Thymus (tissue), 14 donors: ENCODE measurements at places on chromosomes 2 and 18. TPM values are rescaled to one million over a fixed set of nuclear protein-coding genes. Genes with fewer than 3 reads are reported as not detected.

Gene REG1B
- not detected for total RNA-seq

DNA sequence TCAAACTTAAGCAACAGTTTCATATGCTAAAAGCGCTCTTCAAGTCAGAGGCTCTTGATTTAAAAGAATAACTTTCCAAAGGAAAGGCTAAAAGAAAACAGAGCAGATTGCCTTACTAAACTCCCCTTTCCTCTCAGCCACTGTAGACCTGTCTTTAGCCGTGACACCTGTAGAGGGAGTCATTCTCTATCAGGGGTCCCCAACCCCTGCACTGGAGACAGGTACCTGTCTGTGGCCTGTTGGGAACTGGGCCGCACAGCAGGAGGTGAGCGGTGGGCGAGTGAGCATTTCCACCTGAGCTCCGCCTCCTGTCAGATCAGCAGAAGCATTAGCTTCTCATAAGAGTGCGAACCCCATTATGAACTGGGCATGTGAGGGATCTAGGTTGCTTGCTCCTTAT, 9.6 kb downstream of the SLC14A1 start:
- H3K27me3 ChIP-seq, result no peaks in the 10 kb centered on the region
- H3K4me3 ChIP-seq, result no peak overlapping the region
- DNase-seq, result no peak
- no peaks in the 10 kb centered on the region for H3K4me1 ChIP-seq
- no peaks in the 10 kb centered on the region for H3K36me3 ChIP-seq

GRCh38 chr2:88254437-88255091, 84.4 kb downstream of the THNSL2 start:
- no peak for DNase-seq
- H3K27ac ChIP-seq, result no peak overlapping the region
- H3K4me3 ChIP-seq, result no peak overlapping the region

DNA sequence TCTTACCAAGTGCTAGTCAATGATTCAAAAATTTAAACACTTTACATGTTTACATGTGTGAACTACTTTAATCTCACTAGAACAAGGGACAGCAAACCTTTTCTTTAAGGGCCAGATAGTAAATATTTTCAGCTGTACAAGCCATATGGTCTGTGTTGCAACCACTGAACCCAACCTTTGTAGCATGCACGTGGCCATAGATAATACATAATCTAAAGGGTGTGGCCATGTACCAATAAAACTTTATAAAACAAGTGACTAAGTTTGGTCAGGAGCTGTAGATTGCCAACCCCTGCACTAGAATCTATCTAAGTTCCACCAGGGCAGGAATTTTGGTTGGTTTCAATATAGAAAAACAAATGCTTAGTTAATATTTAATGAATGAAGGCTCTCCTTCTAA, 18.4 kb upstream of the SPRED2 start:
- no peak overlapping the region for H3K4me3 ChIP-seq
- no peaks in the 10 kb centered on the region for H3K27me3 ChIP-seq
- no peaks in the 10 kb centered on the region for H3K4me1 ChIP-seq
- H3K36me3 ChIP-seq, result no peaks in the 10 kb centered on the region
- no peak for DNase-seq

DNA sequence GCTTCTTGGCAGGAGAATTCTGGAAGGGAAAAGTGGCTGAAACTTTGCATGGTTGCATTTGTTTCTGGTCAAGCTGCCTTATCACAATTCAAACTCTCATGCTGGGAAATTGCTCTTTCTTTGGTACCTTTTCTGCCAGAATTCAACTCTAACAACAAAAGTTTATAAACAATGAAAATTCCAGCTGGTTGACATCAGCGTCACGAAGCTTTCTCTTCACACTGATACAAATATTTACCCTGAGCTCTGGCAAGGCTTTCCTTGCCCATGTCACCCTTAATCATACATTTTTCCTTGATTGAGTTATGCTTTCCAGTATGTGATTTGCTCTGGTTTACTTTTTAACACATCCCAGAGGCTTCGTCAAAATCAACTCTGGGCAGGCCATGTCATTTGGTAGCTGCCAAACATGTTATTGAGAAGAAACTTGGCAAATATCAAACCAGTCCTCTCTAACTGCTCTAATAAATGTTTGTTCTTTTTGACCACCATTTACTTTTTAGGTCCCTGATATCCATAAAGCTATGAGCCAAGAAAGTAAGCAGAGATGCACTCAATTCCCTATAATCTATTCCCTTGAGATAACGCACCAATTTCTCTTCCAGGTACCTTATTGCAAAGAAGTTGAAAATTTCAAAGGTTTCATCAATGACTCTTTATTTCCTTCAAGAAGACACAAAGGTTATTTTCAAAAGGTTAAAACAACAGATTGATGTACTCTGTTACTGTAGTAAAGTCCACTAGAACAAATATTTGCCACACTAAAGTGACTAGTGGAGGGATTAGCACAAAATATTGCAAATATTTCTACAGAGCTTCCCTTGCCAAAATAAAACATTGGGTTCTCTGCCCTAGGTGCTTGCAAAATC, 1241.1 kb upstream of the ZEB2 start:
- H3K4me1 ChIP-seq, result no peaks in the 10 kb centered on the region
- no peaks in the 10 kb centered on the region for H3K36me3 ChIP-seq
- no peak overlapping the region for H3K4me3 ChIP-seq
- DNase-seq, result no peak
